Stimulated activated CD8-positive, alpha-beta memory T cell treated with anti-CD3 and anti-CD28 coated beads, Interleukin-7, amount 100 ng/mL, for 48 hours (primary cell): ENCODE measurements at places on chromosomes 12 and 14.
A peak's percentile ranks its signal among the peaks of the same experiment; 100 is the strongest.

DNA sequence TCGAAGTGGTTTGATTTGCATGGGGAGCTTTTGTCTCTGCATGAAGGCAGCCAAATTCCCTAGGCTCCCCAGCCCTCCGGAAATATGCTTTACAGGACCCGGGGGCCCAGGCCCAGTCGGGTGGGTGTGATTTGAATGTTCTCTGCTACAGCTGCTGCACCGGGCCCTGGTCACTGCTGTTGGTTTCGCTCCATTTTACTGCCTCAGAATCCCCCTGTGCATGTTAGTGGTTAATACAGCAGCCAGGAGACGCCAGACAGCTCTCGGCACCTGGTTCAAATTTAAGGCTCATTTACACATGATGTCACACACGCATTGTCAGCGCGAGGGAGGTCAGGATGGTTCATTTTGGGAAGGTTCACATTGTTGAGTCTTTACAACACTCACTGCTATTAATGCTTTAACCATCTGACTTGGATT is 99.6 kb downstream of the SLC38A6 start:
- no peak for DNase-seq

- no peak for DNase-seq
Measured at GRCh38 chr14:60893911-60894310, 87.0 kb downstream of the TRMT5 start.

DNA sequence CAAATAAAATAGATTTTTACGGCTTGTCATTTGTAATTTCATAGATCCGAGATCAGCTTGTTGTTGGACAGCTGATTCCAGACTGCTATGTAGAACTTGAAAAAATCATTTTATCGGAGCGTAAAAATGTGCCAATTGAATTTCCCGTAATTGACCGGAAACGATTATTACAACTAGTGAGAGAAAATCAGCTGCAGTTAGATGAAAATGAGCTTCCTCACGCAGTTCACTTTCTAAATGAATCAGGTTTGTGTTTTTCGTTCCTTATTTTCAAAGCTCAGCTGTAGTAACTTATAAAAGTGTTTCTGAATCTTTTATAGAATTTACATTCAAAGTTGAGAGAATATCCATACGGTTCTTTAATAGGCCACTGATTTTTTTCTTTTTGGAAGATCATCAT is 89.1 kb downstream of the LRRK2 start:
- DNase-seq, result no peak

DNA sequence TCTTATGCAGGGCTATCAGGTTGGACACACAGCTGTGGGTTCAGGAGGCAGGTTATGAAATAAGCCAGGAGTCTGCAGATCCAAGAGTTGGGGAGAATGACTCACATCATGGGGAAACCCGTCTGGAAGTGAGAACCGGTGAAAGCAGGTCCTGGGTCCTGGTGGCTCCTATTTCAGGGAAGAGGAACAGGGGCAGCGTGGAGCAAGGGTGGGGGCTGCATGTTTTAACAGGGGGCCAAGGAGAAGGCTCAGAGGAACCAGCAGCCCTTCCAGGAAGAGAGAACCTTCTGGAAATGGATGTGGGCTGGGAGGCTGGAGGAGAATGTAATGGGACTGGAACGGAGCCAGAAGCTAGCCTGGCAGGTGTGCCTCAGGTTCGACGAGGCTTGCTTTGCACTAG is 7.8 kb upstream of the KRT74 start:
- DNase-seq, result no peak

DNA sequence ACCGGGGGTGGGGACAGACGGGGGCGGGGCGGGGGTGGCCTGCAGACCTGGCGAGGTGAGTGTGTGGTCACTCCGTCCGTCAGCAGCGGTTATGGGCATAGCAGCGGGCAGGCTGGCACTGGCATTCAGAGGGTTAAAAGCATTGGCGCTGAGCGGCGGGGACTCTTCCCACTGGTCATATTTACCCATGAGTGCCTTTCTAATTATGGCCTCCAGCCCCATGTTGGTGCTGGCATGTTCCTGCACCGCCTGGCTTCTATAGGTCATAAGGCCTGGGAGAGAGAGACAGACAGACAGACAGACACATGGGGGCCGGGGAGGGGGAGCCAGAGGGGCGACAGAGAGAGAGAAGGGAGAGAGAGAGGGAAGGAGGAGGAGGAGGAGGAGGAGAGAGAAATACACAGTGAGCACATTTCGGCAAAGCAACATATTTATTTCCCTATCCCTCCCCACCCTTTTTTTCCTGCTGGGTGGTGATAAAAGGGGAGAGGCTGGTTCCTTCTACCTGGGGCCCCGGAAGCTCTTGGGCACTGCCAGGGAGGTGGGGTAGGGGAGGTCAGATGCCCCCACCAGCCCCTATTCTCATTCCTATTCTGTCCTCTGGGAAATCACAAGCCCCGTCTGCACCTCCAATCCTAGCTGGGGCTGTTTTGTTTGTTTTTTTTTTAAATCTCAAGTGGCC is 32.6 kb downstream of the RFLNA start:
- DNase-seq, result no peak

GRCh38 chr14:40074169-40074568 is 641.9 kb upstream of the FBXO33 start:
- no peak for DNase-seq

DNA sequence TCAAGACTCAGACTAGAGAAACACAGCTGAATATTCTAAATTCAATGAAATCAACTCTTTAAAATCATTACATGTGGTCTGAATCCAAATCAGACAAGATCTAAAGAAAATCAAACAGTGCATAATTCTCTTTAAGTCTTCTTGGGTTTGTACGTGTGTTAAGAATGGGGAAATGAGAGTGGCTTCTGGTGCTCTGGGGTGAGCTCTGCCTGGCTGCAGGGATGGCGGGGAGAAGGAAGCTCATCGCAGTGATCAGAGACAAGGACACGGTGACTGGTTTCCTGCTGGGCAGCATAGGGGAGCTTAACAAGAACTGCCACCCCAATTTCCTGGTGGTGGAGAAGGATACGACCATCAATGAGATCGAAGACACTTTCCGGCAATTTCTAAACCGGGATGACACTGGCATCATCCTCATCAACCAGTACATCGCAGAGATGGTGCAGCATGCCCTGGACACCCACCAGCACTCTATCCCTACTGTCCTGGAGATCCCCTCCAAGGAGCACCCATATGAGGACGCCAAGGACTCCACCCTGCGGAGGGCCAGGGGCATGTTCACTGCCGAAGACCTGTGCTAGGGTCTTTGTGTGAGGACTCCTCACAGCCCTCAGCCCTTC is 20.9 kb downstream of the SENP1 start:
- DNase-seq, result no peak

DNA sequence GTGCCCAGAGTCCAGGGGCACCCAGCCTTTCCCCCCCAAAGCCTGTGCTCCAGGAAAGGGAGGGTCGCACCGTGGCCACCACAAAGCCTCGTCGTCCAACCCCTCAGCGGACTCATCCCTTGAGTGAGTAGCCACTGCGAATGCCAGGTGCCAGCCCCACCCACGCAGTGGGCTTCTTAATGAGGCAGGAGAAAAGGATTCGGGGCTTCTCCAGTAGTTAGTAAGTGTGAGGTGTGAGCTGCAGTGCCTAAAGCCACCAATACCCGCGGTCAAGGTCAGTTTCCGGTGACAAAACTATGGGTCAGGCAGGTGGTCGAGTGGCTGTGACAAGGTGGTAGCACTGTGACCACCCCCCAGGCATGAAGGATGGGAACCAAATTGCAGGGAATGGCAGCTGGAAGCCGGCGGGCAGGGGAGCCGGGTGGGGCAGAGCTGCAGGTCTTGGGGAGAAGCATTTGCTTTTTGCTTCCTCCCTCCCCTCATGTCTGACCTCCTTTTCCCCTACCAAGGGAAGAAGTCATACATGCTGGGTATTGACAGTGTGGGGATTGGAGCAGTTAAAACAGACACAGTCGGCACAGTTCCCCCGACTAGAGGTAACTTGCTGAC is 8.0 kb downstream of the RAN start:
- no peak for DNase-seq

DNA sequence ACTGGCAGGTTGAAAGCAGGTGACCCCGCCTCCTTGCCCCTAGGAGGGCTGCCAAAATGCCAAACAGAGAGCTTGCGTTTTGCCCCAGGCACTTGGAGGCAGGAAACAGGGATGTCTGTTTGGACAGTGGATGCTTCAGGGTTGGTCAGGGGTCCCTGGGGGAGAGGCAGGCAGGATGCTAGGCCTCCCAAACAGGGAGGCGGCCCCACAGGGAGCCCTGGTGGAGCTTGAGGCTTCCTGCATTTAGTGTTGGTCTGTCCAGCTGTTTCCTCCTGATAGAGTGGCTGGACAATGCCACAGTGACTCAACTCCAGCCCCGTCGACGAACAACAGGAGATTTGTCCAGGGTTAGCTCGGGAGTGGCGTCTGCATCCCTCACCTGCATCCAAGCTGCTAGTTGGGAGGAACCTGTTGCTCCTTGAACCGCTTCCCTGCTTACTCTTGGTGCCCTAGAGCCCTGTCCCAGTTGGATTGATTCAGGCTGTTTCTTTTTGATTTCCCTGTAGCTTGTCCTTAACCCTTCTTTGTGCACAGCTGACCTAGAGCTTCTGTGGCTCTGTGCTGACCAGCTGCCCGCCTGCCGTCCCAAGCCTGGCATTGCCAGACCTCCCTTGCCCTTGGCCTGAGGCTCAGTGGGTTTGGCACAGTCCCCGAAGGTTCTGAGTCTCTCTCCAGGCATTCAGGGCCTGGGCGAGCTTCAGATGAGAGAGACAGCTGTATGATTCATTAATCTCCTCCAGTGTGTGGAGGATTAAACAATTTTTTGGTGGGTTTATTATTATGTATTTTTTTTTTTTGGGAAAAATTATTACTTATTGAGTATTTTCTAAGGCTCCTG is 45.9 kb downstream of the TSPAN9 start:
- no peak for DNase-seq

- DNase-seq, result peak; percentile 44
Measured at GRCh38 chr14:62117010-62117750, 355.0 kb downstream of the SNAPC1 start.

DNA sequence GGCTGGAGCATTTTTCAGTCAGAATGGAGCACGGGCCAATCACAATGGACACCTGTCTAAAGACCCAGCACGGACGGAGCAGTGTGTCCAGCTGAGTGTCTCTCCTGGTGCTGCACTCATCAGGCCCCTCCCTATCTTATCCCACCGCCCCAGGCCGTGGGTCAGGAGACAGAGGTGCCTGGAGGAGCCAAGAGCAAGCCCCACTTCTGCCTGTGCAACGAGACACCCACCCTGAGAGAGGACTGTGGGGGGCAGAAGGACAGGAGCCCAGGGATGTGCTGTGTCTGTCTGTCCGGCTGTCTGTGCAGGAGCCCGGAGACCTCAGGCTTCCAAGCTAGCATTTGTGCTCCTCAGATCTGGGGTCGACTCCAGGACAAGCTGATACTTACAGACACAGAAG is 69.6 kb upstream of the SFSWAP start:
- no peak for DNase-seq

DNA sequence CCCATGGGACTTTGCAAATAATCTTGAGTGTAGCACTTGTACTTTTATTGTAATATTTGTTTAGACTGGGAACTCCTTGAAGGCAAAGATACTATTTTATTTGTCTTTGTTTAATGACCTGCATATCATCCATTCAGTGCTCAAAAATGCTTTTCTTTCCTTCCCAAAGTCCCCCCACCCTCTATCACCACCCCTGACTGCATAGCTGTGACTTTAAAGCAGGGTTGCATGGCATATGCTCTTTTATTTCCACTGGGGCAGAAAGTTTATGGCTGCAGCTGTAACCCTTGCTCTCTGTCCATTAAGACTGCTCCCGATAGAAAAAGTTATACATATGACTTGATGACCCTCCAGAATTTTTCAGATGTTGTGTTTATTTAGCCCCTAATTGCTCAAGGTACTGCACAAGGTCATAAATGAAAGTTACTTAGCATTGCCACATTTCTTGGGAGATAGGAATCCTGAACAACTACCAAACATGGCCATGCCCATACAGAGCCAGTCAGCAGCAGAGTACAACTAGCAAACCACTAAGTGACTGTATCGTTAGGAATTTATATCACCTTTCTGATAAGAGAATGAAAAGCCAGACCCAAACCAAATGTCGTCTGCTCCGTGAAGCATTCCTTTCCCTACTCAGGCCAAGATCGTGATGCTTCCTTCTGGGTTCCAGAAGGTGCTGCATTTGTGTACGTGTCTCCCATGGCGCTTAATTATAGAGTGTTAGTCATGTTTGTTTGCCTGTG is 114.3 kb downstream of the DIP2B start:
- DNase-seq, result no peak

- no peak for DNase-seq
Measured at GRCh38 chr12:63876980-63877379, 32.5 kb downstream of the SRGAP1 start.

DNA sequence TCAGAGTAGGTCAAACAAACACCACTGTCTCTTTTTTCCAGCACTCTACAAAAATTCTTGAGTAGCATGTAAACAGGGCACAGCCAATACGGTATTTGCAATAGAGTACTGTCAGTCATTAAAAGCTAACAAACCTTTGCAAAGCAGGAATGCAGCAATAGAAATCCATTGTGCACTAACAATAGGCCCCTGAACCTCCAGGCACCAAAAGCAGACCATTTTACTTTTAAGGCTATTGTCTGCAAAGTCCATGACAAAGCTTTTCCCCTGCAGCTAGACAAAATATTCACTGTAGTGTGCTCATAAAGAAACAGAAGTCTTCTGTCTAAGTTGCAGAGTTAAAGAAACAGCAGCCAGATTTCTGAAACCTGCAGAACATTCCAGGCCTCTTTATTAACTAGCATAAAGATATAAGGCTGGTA is 191.9 kb downstream of the SOX5 start:
- DNase-seq, result no peak
